ENCODE measurements at places on chromosomes 7 and 10.

- DNase-seq: no peak
Observed at GRCh38 chr10:119309423-119309770, 102.0 kb downstream of the GRK5 start.

GRCh38 chr7:38025815-38026214 lies 105.4 kb downstream of the EPDR1 start:
- DNase-seq: no peak

GRCh38 chr7:138903859-138904435 lies 77.2 kb downstream of the KIAA1549 start:
- no peak for DNase-seq

DNA sequence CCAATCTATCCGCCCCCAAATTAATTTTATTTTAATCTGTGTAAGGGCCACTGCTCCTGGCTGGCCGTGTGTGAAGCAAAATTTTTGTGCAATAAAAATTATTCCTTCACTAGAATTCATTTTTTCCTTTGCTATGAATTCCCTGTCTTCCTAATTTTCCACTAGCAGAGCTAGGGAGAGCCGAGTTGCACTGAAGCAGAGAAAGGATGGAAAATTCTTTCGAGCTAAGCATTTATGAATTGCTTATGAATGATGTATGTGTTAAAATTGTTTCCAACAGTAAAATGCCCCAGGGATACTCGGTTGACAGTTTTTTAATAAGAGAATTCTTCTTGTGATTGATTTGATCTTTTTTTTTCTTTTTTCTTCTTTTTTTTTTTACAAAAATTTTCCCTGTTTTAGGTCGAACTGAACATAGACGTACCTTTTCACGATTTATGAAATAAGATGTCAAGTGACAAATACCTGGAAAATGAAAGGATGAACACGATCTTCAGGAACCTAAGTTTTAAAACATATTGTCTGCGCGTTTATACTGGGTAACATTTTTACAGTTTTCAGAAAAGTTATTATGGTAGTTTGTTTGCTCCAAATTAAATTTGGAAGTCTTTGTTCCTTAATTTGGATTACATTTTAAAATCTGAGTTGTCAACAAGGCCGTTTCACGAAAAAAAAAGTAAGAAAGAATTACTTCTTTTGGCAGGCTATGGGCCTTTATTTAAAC lies 288.8 kb upstream of the NFE2L3 start:
- DNase-seq: no peak

DNA sequence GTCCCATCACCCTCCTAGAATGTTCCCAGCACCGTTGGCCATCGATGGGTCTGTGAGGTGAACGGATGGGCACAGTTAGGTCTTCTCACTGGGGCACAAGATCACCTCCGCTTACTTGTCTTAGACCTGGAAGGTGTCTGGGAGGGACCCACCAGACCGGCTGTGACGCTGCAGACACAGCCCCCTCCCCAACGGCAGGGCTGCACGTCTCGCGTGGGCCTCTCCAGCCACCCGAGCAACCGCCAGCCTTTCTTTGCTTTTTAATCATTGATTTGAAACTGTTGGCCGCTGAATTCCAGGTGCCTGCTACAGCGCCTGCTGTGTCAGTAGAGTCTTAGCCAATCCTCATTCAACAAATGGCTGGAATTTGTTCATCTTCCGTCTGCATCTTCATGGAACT lies 90.4 kb downstream of the DYNC2I1 start:
- no peak for DNase-seq

GRCh38 chr7:155560196-155560885 lies 14.0 kb upstream of the CNPY1 start:
- DNase-seq: no peak

Measured in NCI-H1092 treated with DMSO at 0.1 percent for 48 hours (cell line).